ENCODE measurements at places on chromosomes 3 and 15.

DNA sequence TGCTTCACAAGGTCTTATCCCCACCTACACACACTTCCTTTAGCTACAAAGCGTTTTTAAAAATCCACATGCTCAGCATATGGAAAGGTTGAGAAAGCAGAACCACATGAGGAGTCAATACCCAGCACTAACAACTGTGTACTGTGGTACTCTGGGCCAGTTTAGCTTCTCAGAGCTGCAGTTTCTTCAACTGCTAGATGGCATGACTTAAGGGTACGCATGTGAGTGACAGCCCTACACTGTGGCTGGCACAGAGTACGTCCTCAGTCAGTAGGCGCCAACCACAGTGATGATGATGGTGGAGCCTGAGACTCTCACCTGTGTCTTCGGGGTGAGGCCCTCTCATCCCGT, 17.4 kb downstream of the CCDC12 start:
- peak; percentile 49 for DNase-seq

- DNase-seq = no peak
Measured at GRCh38 chr3:197169028-197169427, 129.4 kb downstream of the DLG1 start.

DNA sequence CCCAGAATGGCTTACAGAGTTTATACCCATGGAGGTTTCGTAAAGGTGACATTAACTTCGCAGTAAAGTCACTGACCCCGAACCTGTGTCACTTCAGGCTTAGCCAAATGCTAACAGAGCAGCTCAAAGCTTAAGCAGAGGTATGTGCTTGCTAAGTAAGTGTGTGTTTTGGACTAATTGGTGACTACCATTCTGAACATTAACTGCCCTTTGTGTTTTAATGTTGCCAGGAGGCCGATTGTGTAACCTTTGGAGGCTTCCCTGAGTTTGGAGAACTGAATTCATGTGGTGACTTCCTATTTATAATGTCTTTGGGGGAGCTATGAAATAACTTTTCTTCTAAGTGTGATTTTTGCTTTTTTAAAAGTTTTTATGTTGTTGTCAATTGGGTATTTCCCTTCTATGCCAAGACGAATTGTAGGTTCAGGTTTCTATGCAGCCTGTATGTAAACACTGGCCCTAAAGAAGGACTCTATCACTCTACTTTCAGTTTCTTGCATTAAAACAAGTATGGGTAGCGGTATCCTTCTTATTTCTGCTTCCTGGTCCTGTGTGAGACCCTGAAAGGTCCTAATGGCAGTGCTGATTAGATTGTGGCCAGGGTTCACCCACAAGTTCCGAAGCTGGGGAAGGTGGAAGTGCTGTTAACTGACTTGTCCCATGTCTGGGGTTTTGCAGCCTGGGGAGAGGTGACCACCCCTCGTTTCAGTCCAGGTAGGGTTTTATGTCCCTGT, 86.3 kb downstream of the IGF1R start:
- no peak for DNase-seq

- DNase-seq = no peak
Measured at GRCh38 chr3:37074178-37074577, 80.9 kb downstream of the MLH1 start.

- no peak for DNase-seq
Measured at GRCh38 chr3:10762611-10763247, 53.3 kb upstream of the SLC6A11 start.

- no peak for DNase-seq
Measured at GRCh38 chr3:129985113-129985512, 10.6 kb downstream of the TRH start.

Data from CD4-positive, alpha-beta T cell treated with Interleukin-2 at 100 ng/mL for 4 hours (primary cell).